Dorsolateral prefrontal cortex (tissue), 122 donors: ENCODE measurements at places on chromosomes 4 and X. TPM values are rescaled to one million over a fixed set of nuclear protein-coding genes. Genes with fewer than 3 reads are reported as not detected.

Gene HTT-AS
- not detected for total RNA-seq

Gene GUCY1B1
- 80.7 TPM for total RNA-seq

Gene GC
- not detected for total RNA-seq

Gene GAR1
- 8.1 TPM for total RNA-seq

Gene H2BW2
- total RNA-seq, result not detected

Gene TIGD4
- 2.7 TPM for total RNA-seq

Gene SLIT2
- 45.7 TPM for total RNA-seq

Gene MAGEB6
- not detected for total RNA-seq

Gene PIGA
- 15.5 TPM for total RNA-seq

Gene SLC7A11
- 31.2 TPM for total RNA-seq

Gene KLB
- total RNA-seq, result not detected

Gene CCDC120
- 5.6 TPM for total RNA-seq

Gene FAM199X
- 59.7 TPM for total RNA-seq

Gene CSAG3
- not detected for total RNA-seq

Gene LGI2
- 7.9 TPM for total RNA-seq

Gene FAM9C
- total RNA-seq, result not detected

Gene PDGFRA
- total RNA-seq, result 21.2 TPM

Gene CFP
- total RNA-seq, result 3.6 TPM

Gene SULT1B1
- 1.5 TPM for total RNA-seq

Gene CCNG2
- 30.6 TPM for total RNA-seq
